ENCODE measurements at places on chromosomes 7 and 10.
A peak's percentile ranks its signal among the peaks of the same experiment; 100 is the strongest.

GRCh38 chr7:139534096-139534495 is 10.6 kb downstream of the CLEC2L start:
- DNase-seq: no peak

GRCh38 chr10:44198780-44199097 is 186.2 kb downstream of the CXCL12 start:
- DNase-seq: no peak

DNA sequence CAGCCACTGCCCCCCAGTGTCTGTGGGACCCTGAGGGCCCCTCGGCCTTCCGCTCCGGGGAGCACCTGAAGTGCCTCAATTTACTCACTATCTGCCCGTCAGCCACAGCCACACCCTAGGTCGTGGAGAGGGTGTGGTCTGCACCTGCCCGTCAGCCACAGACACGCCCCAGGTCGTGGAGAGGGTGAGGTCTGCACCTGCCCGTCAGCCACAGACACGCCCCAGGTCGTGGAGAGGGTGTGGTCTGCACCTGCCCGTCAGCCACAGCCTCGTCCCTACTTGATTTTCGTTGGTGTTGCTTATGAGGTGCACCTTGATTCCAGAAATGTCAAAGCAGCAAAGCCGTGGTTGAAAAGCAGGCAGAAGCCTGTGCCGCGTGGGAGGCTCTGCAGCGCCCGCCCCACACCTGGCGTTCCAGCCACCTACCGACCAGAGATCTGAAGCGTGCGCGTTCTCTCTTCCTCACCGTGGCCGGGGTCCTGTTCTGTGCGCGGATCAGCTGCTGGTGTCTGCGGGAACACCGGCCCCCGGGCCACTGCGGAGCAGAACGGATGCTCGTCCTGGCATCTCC is 101.6 kb downstream of the DYNC2I1 start:
- DNase-seq: peak; percentile 29

- DNase-seq: no peak
Observed at GRCh38 chr7:35313575-35313974, 59.7 kb upstream of the TBX20 start.

GRCh38 chr7:139851770-139852481 is 22.9 kb downstream of the TBXAS1 start:
- DNase-seq: no peak

DNA sequence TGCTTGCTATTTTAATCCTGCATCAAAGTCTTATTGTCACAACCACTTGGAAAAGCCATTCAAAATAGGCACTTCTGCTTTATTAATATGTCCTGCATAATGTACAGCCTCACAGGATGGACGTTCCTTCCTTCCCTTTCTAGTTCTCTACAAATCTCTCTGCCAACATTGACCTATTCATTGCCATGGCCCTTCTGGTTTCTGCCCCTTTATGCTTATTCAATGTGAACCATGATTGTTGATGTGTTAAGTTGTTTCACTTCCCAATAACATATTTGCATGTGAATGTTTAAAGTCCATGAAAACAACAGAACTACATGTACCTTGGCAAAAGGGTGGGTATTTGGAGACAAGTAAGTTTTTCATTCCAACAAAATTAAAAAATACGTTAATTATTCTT is 45.7 kb downstream of the COL28A1 start:
- DNase-seq: no peak

DNA sequence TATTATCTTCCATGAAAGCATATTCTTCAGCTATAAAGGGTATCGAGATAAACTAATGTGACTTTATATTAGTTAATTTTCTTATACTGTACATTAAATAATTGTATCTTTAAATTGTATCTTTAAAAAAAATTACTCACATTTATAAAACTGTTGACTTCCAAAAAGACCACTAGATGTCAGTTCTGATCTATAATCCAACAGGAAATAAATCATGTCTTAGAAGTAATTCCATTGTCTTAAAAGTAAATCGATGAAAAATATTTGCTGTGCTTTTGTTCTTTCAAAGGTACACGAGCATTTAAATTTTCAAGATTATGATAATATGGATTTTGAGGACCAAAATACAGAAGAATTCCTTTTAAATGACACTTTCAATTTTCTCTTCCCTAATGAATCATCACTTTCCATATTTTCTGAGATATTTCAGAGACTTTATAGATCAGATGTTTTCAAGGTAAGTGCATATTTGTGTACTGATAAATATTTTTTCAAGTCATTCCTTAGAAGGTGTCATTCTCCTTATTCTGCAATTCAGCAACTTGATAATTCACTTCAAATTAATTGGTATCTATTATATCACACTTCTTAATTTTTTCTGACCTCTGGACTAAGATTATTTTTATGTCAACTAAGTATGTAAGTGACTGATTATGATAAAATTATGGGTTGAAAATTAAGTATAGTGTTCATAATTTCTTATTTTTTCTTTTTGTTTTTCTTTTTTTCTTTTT is 138.5 kb downstream of the CPED1 start:
- no peak for DNase-seq

DNA sequence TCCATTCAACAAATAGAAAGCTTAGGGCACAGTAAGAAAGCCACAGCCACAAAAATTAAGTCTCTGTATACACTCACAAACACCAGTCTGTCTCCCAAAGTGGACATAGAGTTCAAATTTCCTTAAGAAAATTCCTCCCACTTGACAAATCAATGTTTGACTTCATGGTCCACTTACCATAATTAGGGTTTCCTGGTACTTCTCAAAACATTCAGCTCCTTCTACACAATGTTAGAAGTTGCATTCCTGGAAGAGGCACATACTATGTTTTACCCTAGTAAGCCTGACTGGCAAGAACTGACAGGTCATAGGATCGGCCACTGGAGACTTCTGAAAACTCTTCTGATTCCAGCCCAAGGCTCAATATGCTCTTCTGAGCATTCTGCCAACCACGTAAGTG is 70.5 kb downstream of the CPXM2 start:
- DNase-seq: no peak

GRCh38 chr10:74927701-74928100 is 101.3 kb downstream of the KAT6B start:
- DNase-seq: no peak

- DNase-seq: no peak
Observed at GRCh38 chr7:150361402-150361801, 7.2 kb upstream of the REPIN1 start.

DNA sequence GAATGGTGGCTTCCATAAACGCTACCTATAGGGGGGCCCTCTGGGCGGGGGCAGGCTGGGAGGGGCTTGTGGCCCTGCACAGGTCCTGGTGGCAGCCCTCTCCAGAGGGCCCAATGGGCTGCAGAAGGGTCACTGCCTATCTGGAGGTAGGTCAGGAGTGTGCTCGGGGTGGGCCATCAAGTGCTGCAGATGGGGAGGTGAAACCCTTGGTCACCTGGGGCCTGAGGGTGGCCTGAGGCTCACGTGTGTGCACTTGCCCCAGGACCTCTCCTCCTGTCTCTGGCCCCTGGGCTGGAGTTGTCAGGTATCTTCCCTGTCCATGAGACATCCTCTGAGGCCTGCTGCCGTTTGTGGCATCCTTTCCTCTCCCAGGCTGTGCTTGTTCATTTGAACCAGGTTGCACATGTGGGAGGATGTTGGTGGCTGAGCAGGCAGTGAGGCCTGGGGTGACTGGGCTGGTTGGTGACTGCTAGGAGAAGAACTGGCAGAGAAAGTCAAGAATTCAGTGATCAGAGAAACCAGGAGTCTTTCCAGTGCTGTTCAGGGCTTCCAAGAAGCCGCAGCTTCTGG is 21.1 kb upstream of the SH2D4B start:
- no peak for DNase-seq

DNA sequence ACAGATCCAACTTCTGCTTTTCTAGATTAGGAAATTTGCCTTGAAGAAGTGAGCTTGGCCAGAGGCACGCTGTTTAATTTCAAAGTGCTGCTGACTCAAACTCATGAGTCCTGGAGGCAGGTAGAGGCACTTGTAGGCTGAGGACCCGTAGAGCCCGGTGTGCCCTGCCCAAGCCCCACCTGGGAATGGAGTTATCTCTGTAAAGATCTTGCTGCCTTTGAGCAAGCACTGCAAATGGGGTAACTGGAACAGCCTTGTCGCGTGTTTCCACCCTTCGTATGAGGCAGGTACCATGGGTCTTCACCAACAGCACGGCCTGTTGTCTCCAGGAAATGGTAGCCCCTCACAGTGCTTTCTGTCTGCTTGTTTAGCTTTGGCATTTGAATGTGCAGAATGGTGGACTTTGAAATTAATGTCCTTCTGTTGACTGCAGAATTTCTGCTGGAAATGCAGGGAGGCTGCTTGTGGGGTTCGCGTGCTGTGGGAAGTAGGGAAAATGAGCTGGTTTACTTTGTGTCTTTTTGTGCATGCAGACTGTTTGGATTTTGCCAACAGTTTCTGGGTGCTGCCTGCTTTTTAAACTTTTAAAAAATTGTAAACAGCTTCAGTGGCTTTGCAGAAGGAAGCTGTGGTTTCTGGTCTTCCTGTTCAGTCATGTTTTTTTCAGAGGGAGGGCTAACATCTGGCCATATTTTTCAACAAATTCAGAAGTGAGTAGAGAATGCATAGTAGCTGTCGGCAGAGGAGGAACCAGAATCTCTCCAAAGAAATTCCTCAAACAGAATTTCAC is 27.2 kb downstream of the CCM2 start:
- DNase-seq: no peak

DNA sequence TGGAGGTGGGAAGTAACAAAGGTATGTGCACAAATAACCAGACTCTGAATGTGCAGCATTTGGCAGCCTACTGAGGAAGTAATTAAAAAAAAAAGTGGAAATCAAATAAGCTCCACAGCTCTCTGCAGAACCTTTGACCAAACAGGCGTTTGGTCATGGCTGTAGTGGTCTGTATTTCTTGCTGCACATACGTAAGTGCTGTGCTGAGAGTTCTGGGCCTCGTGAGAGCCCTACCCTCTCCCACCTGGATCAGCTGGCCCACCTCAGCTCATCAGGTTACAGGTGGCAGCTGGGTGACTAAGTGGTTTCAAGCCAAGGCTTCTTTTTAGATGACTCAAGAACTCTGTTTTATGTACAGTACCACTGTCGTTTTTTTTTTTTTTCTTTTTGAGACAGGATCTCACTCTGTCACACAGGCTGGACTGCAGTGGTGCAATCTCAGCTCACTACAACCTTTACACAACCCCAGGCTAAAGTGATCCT is 178.2 kb upstream of the KLF6 start:
- DNase-seq: no peak

DNA sequence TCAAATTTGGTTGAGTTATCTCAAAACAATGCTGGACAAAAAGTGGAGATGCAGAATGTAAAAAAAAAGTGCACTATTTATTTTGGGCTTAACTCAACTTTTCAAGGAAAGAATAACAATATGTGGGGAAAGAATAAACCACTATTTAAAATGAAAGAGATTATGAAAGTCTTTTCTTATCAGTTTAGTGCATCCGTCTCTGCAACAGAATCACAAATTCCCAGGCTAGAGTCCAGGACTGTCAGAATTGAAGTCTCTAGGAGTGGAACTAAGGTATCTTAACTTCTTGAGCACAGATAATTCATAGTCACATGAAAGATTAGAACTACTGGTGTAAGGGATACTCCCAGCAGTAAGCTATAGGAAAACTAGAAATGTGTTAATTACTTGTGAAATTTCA is 1200.3 kb upstream of the LRRN3 start:
- DNase-seq: no peak

GRCh38 chr7:77388055-77388641 is 28.0 kb downstream of the GSAP start:
- DNase-seq: no peak

DNA sequence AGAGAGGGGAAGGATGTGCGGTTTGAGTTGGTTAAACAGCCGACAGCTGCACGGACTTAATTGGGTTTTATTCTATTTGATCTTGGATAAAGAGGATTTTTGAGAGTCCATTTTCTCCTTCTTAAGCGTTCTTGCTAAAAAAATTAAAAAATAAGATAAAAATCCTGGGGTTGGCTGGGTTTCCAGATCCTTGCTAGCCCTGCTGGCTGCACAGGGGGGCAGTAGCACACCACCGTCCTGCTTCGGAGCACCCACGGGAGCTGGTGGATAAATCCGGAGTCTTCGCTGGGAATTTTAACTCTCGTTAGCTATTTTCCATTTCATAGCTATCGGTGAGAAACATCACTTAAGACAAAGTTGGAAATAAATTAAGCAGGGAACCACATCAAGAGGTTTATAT is 792.0 kb downstream of the TYW1 start:
- no peak for DNase-seq

DNA sequence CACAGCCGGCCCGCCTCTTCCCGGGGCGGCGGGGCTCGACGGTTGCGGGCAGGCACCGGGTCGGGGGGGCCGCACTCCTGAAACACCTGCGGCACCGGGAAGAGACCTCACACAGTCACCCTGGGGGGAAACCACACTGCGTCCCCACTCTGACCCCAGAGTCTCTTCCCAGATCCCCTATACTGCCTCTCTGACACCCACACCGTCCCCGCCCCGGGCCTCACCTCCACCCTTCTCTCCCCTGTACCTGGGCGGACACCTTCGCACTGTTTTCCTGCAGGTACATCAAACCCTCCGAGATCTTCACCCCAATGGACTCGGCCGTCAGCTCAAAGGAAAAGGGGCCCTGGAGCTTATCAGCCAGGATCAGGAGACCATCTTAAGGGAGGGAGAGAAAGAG is 3.4 kb upstream of the GAL3ST4 start:
- no peak for DNase-seq

- DNase-seq: no peak
Observed at GRCh38 chr10:31204090-31204489, 114.9 kb upstream of the ZEB1 start.

GRCh38 chr7:29309041-29309854 is 114.7 kb downstream of the CHN2 start:
- no peak for DNase-seq

DNA sequence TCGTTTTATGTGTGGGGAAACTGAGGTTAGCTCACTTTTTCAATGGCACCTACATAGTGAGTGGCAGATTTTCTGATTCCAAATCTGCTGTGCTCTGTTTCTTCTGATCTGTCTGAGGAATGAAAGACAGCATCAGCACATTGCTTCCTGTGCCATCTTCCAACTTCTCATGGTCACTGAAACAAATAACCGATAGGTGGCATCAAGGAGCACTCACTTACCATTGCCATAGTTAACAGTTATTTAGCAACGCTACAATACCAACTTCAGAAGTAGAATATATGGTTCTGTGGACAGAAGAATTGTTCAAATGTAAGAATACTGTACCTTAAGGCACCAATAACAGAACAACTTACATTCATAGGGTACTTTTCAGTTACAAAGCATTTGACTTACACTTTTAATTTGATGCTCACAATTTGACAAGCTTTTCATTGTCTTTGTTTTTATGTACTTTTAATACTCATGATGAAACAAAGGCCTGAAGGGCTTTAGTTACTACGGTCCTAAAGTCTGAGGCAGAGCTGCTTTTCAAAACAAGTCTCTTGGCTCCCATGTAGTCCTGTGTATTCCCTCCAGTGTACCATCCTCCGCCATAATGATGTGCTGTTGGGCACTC is 228.9 kb upstream of the TCF7L2 start:
- no peak for DNase-seq
